Kidney epithelial cell (primary cell): ENCODE measurements at places on chromosomes 6 and 20.
A peak's percentile ranks its signal among the peaks of the same experiment; 100 is the strongest.

DNA sequence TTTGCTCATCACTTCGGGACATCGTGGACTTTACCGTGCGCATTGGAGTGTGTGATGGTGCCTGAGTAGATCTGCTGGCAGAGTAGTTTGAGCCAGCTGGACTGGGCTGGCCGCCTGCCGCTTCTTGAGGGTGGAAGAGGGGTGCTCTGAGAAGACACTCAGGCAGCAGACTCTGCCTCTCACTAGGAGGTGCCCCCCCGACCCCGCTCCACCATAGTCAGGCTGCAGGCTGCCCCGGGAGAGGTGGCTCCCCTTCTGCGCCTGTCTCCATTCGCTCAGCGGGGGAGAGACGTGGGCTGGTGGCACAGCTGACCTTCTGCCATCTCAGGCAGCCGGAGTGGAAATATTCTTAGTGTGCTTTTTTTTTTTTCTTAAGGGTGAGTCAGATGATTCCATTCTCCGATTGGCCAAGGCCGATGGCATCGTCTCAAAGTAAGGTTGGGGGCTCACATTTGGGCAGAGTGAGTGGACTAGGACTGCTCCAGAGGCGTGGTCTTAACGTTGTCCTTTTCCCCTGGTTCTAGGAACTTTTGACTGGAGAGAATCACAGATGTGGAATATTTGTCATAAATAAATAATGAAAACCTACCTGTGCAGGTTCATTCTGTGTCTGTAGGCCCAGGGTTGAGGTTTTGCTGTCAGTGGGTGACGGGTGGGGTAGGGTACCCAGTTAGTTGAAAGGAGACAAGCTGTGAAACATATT, 1.2 kb downstream of the RPS21 start:
- DNase-seq: no peak

DNA sequence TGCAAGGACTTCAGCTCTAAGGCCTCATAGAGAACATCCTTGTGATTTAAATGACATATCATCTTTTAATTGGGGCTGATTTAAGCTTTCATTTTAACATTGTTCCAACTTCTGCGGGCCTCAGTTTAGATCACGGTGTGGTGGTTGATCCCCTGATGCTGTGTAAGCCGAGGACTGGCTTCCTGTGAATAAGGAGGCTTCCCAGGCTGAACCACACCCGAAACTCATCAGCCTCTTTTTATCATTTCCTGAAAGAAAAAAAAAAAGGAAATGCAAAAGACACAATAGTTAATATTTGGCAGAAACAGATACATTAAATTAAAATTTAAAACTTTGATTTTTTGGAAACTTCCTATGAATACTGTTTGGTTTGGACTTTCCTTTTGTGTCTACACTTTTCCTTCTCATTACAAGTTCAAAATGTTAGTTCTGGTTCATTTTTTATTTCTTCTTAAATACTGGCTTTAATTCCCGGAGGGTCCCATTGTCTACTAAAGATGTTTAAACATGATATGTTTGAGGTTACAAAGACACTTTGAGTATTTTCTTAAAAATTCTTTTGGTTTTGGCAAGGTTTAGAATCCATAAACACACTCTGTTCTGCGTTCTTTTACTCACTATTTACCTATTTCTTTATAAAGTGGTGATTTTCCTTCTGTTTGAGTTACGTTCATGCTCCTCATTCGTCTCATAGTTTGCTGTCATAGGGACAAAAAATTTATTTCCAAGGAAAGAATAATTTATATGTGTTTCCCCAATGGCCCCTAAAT, 230.0 kb upstream of the SULF2 start:
- no peak for DNase-seq

GRCh38 chr6:166512567-166512966, 73.9 kb downstream of the RAMACL start:
- DNase-seq: no peak

DNA sequence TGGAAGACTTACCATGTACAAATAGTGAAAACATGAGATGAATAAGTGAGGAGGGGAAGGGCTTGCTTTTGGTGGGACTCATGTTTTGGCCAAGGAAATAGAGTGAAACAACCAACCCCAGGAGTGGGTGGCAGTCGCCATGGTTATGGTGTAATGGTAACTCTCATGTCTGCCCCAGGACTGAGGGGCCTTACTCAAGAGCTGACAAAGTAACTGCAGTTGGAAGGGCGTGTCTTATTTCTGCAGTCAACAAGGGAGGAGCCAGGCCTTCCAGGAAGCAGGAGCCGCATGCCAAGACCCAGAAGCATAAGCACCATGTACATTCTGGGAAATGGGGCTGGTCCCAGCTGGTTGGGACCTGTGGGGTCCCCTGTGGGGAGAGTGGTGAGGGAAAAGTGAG, 108.5 kb downstream of the UNC5CL start:
- DNase-seq: no peak

DNA sequence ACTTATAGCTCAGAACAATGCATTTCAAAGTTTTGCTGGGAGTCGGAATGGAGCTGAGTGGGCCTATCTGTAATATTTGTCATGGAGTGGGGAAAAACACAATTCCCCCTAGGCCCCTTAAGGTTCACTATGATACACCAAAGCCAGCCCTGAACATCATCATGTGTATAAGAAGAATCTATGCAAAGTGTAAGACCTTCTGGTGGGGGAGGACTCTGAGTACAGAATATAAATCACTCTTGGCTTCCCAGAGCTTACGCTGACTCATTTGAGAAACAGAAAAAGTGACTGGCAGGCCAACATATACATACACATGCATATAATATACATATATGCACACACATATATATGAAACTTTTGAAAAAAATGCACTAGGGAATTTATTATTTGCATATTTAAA, 54.1 kb upstream of the UBR2 start:
- DNase-seq: no peak

- DNase-seq: no peak
Observed at GRCh38 chr6:42368181-42368580, 83.5 kb downstream of the TRERF1 start.

DNA sequence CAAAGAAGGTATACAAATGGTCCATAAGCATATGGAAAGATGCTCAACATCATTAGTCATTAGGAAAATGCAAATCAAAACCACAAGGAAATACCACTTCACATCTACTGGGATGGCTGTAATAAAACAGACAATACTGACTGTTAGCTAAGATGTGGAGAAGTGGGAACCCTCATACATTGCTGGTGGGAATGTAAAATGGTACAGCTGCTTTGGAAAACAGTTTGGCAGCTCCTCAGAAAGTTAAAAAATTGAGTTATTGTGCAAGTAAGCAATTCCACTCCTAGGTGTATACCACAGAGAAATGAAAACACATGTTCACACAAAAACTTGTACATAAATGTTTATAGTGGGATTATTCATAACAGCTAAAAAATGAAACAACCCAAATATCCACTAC, 173.0 kb upstream of the JAG1 start:
- no peak for DNase-seq

DNA sequence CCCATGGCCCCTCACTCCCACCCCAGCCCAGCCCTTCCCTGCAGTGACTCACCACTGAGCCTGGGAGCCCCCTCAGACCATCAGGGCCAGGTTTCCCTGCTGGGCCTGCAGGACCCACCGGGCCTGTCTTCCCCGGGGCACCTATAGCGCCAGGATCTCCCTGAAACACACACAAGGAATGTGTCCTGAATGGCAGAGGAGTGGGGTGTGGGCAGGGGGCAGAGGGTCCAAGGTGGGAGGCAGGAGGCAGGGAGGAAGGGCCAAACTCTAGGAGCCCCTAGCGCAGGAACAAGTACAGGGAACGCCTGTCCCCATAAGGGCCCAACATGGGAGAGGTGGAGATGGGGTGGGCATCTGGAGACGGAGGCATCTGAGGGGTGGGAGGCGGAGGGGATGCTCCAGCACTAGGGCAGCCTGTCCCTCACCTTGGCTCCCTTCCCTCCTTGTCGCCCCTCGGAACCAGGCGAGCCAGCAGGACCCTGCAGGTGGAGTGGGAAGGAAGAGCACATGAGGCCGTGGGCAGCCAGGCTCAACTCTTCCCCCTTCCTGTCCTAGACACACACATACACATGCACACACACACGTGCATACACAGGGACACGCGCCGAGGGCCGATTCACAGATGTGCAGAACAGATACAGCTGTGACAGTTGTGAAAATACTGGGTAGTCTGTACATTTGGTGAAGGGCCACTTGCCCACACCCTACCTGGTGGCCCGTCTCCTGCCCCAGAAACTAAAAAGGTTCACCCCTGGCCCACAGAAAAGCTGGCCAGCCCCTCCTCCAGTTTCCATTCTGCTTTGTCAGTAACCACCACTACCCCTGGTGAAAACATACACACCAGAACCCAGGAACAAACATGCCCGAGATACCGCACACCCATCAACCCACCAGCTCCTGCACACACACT, 24.6 kb downstream of the COL11A2 start:
- DNase-seq: no peak

GRCh38 chr6:137121401-137121997, 51.9 kb downstream of the IL22RA2 start:
- no peak for DNase-seq

DNA sequence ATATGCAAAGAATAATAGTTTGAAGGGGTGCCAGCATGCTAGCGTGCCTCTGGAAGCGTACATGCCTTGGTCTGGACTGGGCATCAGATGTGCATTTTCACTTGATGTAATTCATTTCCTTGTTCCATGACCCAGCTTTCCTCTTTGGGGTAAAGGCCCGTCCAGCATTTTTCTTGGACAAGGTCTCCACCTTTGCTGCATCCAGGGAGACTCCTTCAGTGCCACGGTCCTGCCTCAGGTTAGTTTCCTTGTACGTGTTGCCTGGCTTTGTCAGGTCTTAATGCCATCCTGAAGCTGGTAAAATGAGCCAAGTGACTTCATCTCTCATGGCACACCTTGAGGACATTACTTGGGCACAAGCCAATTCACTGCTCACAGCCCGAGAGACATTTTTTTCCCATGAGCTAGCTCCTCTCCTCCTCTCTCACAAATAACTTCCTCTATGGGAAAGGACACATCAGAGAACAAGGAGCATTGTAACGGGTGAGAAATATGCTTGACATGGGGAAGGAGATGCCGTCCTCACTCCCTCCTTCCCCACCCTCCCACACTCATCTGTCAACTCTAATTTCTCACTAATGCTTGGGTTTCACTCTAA, 23.9 kb downstream of the EDN1 start:
- DNase-seq: peak; percentile 85

DNA sequence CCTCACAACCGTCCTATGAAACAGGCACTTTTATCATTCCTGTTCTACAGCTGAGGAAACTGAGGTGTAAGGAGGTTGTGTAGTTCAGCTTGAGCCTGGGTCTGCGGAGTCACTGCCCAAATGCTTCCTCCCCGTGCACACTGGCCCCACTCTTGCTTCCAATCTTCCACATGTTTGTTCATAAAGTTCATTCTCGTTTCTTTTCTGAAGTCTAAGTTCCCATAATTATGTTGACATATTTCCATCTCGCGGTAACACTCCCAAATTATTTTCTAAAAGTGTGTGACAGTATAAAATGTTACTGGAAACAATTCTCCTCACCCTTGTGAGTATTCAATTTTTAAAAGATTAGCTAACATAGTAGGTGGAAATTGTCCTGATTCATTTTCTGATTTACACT, 106.9 kb downstream of the SLC22A3 start:
- no peak for DNase-seq

DNA sequence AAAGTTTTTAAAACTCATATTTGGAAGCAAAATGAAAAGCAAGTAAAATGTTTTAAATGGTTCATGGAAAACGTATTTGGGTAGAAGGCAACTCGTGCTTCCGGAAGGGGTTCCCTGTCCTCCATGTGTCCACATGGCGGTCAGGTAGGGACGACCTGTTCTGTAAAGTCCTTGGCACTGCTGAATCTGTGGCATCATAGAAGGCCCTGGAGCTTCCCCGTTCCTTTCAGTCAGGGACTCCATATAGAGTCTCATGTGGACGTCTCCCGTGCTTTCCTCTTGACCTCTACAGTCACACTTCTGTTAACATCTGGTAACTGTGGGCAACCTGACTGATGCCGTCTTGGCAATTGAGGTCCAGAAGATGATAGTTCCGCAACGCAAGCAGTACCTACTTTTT, 11.4 kb downstream of the DYNLT1 start:
- no peak for DNase-seq

DNA sequence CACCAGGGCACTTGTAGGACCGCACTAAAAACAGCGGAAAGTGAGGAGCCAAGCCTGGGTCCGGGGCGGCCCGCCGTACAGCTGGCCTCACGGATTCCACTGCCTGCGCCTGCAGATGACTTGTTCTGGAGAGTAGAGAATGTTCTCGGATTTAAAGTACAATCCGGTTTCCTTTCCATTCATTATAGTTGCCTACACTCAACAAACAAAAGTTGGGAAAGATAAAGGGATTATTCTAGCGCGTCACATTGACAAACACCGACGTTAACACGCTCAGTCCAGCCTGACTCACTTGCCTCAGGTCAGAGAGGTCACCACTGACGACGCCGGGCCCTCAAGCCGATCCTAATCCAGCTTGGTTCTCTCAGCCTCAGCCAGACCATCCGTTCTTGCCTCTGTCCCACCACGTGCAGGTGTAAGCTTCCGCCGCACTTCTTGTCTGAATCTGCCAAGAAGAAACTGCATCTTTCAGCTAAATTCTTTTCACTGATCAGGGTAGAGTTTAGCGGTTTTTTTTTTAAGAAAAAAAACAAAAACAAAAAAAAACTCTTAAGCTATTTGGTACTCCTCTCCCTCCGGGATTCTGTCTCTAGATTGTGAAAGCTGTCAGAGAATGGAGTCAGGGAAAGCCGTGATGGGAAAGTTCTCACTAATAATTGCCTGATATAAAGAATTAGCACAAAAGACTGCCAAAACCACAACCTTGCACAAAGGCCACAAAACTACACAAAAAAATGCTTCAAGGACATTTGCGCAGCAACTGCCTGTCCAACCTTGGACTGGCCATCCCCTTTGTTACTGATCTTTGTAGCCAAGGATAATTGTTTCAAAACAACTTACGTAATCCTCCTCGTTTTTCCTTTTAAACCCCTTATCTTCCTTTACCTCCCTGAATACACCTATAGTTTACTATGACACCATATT, 1.1 kb upstream of the PHF10 start:
- no peak for DNase-seq

- DNase-seq: no peak
Observed at GRCh38 chr6:27375613-27376079, 12.9 kb upstream of the ZNF391 start.

GRCh38 chr20:13041574-13042457, 33.0 kb downstream of the SPTLC3 start:
- no peak for DNase-seq

DNA sequence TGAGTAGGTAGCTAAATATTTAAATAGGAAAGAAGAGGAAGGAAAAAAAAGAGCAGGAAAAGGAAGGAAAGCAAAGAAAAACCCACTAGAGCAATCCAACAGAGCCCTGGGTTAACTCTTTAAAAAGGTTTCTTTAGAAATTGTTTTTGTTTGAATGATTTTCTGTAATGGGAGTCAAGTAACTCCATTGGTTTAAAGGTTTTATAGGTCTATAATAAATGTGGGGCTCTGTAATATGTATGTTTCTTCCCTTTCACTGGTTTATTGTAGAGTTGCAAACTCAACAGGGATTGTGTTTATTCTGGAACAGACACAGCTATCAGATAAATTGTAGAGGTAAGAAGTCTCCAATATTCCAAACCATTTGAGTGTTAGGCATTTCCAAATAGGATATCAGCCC, 10.9 kb downstream of the PLEKHG1 start:
- DNase-seq: no peak
